ENCODE measurements at places on chromosomes 6 and 20. TPM values are rescaled to one million over a fixed set of nuclear protein-coding genes. Genes with fewer than 3 reads are reported as not detected.
A peak's percentile ranks its signal among the peaks of the same experiment; 100 is the strongest.

Gene CABLES2
- total RNA-seq: 6.3 TPM

Gene SPINT4
- total RNA-seq: not detected

Gene MAD2L1BP
- 40.7 TPM for total RNA-seq

Gene MEA1
- total RNA-seq: 90.8 TPM

Gene SULF2
- 61.7 TPM for total RNA-seq

Gene NRN1
- total RNA-seq: 2.4 TPM

- no peak for ATAC-seq
Measured at GRCh38 chr20:10352934-10353824, 80.8 kb downstream of the MKKS start.

GRCh38 chr6:29547573-29547972, 12.0 kb downstream of the UBD start:
- no peak for ATAC-seq

DNA sequence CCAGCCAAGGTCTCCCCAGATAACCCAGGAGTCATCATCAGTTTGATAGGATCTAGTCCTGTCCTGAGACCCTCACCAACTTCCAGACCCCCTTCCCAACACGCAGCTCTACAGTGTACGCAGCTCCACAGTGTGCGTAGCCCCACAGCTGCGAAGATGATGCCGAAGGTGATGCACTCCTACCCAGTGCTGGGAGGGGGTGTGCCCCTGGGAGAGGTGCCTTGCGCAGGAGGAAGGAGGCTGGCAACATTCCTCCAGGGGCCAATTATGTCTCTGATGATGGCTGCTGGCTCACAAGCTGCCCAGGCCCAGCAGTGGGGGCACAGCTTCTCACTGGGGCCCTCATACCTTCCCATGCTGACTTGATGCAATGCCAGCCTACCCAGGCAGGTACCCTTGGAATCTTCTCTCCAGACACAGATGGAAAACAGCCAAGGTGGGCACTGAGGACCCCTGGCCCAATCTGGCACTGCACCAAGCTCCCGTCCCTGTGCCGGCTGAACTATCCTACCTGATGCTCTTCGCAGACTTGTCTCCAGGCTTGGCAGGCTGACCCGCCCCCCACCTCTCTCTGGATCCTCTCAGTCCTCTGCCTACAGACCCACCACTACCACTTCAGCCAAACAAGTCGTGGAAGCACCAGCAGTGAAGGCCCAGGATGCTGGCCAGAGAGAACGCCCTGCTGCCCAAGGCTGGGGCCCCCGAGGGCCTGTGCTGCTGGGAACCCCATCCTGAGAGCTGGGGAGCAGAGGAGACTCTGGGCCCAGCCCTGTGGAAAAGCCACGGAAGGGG, 1.4 kb downstream of the ZNF512B start:
- no peak for ATAC-seq

- ATAC-seq: peak; percentile 66
Measured at GRCh38 chr6:37516076-37516919, 16.6 kb upstream of the CCDC167 start.

DNA sequence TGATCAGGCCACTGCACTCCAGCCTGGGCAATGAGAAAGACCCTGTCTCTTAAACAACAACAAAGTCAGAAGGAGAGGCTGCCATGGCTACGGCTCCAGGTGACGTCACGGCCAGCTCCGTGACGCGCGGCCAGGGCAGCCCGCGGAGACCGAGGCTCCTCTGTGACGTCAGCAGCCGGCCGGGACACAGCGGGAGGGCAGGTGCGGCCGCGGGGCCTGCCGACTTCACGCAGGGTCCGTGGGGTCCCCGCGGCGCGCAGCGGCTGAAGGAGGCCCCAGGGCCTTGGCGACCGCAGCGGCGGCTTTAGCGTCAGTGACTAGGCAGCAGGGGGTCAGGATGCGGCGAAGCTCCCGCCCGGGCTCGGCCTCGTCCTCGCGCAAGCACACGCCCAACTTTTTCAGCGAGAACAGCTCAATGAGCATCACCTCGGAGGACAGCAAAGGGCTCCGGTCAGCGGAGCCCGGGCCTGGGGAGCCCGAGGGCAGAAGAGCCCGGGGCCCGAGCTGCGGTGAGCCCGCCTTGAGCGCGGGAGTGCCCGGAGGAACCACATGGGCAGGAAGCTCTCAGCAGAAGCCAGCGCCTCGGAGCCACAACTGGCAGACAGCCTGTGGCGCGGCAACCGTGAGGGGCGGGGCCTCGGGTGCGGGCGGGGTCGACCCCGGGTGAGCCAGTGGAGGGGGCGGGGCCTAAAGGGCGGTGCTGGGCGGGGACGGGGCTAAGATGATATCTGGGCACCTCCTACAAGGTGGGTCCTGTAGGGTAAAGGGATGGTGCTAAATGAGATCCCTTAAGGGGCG, at the start of gene SPAG4:
Gene SPAG4, plus strand, starts transcription at position 163 of the 798 bp plus-strand sequence. Its CDS starts 175 bp downstream, at position 338.
- ATAC-seq: peak; percentile 79

- no peak for ATAC-seq
Measured at GRCh38 chr20:14632906-14633305, 295.5 kb upstream of the FLRT3 start.

- ATAC-seq: no peak
Measured at GRCh38 chr6:142935553-142936517, 9.1 kb downstream of the HIVEP2 start.

DNA sequence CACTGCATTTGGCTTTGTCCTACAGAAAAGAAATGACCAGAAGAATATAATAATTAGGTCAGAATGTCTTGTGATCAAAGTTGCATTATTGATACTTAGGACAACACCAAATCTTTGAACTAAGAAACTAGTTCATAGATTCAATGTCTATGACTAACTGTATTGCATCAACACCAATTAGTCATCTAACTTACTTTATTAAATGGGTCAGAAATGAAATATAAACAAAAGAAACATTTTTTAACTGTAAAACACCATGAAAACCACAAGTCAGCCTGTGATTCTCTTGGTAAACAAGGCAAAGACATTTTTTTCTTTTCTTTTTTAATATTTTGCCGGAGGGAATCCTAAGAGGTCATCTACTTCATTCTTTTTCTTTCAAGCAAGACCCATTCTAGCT, 114.1 kb upstream of the HDDC2 start:
- no peak for ATAC-seq

DNA sequence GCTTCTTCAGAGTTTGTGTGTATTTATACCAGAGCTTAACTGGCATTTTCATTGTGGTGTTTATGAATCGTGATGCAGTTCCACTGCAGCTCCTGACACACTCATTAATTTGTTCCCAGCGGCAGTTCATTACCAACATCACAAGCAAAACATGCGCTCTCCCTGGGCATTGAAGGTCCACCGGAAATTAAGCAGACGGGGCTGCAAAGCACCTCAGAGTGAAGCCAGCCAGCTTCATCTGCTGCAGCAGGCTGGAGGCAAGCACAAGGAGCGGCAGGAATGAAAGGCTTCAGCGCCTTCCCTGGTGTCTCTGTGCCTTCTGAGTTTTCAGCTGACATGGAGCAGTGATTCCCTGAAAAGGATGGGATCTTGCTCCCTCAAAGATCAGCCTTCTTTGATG, 246.0 kb upstream of the SPTLC3 start:
- ATAC-seq: peak; percentile 57

DNA sequence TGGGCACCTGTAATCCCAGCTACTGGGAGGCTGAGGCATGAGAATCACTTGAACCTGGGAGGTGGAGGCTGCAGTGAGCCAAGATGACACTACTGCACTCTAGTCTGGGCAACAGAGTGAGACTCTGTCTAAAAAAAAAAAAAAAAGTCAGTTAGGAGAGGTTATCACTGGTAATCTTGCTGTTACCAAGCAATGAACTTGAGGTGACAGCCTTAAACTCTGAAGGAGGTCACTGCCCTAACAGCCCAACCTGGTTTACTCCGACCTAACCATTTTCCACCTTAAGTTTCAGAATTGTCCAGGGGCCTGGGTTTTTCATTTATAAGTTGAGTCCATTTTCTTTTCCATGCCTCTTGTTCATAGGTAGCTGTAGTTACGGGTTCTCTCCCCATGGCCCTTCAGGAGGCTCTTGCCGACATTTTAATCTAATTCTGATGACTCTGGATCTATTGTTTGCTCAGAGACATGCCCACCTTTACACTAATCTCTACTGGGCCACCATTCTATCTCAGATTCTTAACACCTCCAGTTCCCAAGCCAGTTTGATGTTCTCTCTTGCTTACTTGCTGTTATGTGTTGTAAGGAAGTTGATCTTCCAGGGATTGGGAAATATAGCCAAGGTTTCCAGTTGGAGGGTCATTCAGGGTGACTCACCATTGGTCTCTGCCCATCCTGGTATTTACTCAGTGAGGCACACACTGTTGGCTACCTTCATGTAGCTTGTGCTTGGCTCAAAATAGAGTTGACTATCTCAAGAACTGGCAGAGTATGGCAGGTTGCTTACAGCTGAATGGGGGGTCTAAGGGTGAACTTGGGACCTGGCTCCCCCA, 29.1 kb downstream of the SHLD1 start:
- no peak for ATAC-seq

GRCh38 chr20:59495894-59496510, 108.3 kb upstream of the PHACTR3 start:
- peak; percentile 91 for ATAC-seq

DNA sequence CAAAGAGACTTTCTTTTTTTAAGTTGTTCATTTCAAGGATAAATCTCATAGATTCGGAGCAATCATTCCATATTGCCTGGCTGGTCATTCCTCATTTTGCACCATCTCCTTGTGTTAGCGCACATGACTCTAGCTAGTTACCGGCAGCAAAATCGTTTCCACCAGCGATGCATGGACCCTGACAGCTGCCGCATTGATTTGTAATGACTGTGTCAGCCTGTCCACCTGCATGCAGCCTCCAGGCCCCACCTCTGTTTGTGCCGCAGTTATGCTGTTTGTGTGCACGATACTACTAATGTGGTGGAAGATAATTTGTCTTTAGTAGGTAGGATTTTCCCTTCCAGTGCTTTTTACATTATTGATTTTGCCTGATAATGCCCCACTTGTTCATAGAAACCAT, 164.0 kb downstream of the TBC1D7 start:
- ATAC-seq: peak; percentile 81

DNA sequence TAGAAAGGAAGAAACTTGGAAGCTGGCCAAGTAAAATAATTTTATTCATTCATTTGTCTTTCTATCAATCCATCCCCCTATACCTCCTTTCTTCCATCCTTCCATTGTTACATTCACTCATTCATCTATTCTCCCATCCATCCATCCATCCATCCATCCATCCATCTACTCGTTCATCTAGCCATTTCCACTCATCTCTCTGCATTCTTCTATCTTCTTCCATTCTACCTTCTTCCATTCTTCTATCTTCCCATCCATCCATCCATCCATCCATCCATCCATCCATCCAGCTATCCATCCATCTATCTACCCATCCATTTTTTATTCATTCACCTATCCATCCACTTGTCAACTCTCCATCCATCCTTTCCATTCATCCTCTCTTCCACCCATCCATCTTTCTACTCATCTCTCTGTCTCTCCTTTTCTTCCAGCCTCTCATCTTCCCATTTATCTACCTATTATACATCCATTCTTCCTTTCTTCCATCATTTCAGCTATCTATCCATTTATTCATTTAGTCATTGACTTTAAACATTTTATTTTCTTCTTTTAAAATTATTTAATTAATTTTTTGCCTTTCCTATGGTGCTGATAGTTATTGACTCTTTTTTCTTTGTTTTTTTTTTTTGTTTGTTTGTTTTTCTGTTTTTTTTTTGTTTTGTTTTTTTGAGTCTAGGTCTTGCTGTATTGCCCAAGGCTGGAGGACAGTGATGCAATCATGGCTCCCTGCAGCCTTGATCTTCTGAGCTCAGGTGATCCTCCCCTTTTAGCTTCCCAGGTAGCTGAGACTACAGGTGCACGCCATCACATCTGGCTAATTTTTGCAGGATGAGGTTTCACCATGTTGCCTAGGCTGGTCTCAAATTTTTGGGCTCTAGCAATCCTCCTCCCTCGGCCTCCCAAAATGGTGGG, 53.1 kb upstream of the ZNFX1 start:
- ATAC-seq: no peak

- ATAC-seq: peak; percentile 95
Measured at GRCh38 chr6:40796260-40797221, 209.4 kb upstream of the LRFN2 start.

- ATAC-seq: no peak
Measured at GRCh38 chr6:142412658-142413057, 110.9 kb downstream of the ADGRG6 start.

DNA sequence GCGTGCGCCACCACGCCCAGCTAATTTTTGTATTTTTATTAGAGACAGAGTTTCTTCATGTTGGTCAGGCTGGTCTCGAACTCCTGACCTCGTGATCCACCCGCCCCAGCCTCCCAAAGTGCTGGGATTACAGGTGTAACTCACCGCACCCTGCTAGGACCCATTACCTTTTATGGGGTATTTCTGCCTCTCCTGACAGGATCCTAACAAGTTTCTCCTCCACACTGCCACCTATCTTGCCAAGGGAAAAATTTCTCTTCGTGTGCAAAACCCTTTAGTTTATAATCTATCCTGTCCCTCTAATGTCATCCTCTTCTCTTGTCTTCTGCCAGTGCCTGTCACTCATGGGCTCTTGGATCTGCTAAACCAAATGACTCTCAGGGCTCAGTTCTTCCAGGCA, 1.9 kb downstream of the STMND1 start:
- no peak for ATAC-seq

GRCh38 chr20:60587986-60588385, 629.8 kb downstream of the CDH26 start:
- ATAC-seq: no peak

- no peak for ATAC-seq
Measured at GRCh38 chr6:112806163-112806865, 459.2 kb downstream of the RFPL4B start.

DNA sequence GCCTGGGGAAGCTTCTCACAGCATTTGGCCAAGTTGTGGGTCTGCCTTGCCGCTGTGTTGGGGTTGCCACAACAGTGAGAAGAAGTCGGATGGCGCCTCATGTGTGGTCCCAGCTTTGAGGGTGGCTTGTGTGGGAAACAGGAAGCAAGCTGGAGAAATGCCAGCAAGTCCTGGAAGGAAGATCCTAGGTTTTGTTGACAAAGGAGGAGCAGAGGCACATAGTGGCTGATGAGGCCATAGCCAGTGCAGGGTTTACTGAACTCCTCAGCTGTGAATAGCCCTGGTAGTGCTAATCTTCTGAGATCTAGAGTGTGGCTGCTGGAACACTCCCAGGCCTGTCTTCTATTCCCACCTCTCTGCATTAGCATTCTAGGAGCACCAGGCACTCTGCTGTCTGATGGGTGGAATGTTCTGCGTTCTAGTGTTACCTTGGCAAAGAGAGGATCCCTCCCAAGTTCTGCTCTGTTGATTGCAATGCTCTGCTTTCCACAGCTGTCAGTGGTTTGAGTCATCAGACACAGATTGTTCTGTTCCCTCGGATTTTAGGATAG, 25.2 kb downstream of the SNPH start:
- no peak for ATAC-seq

GRCh38 chr6:20699402-20699801, 165.1 kb downstream of the CDKAL1 start:
- ATAC-seq: peak; percentile 69

- no peak for ATAC-seq
Measured at GRCh38 chr6:107989166-107990094, 31.4 kb upstream of the SEC63 start.

DNA sequence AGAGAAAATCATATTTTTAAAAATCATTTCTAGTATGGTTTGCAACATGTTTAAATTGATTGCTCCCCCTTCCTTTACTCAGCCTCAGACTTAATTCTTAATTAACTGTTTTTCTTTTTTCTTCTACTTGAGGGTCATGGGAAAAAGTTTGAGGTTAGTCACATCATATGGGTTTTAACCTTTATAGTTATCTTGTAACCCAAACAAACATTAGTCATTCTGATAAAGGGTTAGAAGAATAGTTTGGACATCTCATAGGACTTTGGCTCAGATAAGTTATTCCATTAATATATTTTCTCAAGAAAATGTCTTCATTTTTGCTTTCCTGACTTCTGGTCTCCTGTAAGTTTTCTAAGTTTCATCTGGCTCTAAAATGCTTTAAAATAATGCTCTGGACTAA, 34.5 kb upstream of the TSPYL1 start:
- ATAC-seq: no peak

All from motor neuron (in vitro differentiated cells).